ENCODE measurements at places on chromosomes 4 and X. TPM values are rescaled to one million over a fixed set of nuclear protein-coding genes. Genes with fewer than 3 reads are reported as not detected.

Gene CD99
- total RNA-seq = 474 TPM

- no peak overlapping the region for H3K27ac ChIP-seq
- H3K36me3 ChIP-seq = no peaks in the 10 kb centered on the region
- no peak overlapping the region for H3K4me3 ChIP-seq
- no peaks in the 10 kb centered on the region for H3K27me3 ChIP-seq
- H3K4me1 ChIP-seq = peaks cover 4% of the 10 kb centered on the region
- DNase-seq = no peak
Measured at GRCh38 chr4:67565284-67565683, 6.8 kb downstream of the STAP1 start.

- DNase-seq = no peak
- H3K36me3 ChIP-seq = no peaks in the 10 kb centered on the region
- H3K4me3 ChIP-seq = no peak overlapping the region
- H3K4me1 ChIP-seq = no peaks in the 10 kb centered on the region
- no peaks in the 10 kb centered on the region for H3K27me3 ChIP-seq
- no peak overlapping the region for H3K27ac ChIP-seq
Measured at GRCh38 chr4:106864231-106864630, 171.9 kb downstream of the DKK2 start.

DNA sequence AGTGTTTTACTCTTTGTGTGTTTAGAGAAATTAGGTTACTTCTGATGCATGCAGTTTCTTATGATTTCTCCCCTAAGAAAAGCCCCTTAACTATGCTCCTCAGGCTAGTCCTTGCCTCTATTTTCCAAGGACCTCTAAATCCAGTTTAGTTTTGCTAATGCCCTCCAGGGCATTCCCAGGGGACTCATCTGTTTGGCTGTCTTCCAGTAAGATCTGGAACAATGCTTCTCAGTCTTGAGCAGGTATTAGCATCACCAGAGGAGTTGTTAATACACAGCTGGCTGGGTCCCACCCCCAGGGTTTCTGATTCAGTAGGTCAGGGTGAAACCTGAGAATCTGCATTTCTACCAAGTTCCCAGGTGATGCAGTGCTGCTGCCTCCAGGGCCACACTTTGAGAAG lies 56.9 kb downstream of the OTC start:
- no peak overlapping the region for H3K4me3 ChIP-seq
- no peaks in the 10 kb centered on the region for H3K27me3 ChIP-seq
- no peak for DNase-seq

- no peaks in the 10 kb centered on the region for H3K4me1 ChIP-seq
- H3K4me3 ChIP-seq = no peak overlapping the region
- no peaks in the 10 kb centered on the region for H3K27me3 ChIP-seq
- no peak for DNase-seq
Measured at GRCh38 chr4:71473541-71474240, 134.9 kb downstream of the SLC4A4 start.

DNA sequence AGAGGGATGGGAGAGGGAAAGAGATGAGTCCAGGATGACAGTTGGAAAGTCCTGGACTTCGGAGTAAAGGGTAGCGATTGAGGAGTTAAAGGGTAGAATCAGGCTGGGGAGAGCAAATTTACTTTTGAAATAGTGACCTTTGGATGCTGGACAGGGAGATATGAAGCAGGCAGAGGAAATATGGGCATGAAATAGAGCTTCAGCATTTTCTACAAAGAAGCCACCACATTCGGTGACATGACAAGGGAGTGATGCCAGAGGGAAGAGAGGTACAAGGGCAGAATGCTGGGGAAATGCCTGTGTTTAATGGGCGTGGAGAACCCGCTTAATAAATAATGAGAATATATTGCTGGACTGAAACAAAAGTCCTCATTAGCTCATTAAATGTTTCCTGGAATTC lies 92.7 kb downstream of the TBL1X start:
- H3K27ac ChIP-seq = no peak overlapping the region
- no peak for DNase-seq
- H3K4me3 ChIP-seq = no peak overlapping the region

DNA sequence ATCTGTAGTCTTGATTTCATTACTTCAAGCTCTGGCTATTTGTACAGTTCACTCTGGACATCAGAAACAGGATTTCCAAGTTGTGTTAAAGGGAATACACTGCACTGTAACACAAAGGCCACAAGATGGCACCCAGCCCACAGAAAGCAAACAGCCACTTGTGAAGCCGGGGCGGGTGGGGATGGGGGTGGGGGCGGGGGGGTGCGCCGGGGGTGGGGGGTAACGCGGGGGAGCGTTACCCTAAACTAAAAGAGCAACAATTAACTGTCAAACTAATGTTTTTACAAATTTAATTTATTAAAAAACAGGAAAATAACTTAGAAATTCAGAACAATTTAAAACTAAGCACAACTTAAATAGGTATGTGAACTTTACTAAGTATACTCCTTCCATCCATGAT lies 27.3 kb downstream of the PRDX4 start:
- no peaks in the 10 kb centered on the region for H3K36me3 ChIP-seq
- no peaks in the 10 kb centered on the region for H3K27me3 ChIP-seq
- H3K4me1 ChIP-seq = no peaks in the 10 kb centered on the region
- H3K27ac ChIP-seq = no peak overlapping the region

All from cardiac muscle cell (in vitro differentiated cells and primary cell).